ENCODE measurements at places on chromosomes 5 and 9.

DNA sequence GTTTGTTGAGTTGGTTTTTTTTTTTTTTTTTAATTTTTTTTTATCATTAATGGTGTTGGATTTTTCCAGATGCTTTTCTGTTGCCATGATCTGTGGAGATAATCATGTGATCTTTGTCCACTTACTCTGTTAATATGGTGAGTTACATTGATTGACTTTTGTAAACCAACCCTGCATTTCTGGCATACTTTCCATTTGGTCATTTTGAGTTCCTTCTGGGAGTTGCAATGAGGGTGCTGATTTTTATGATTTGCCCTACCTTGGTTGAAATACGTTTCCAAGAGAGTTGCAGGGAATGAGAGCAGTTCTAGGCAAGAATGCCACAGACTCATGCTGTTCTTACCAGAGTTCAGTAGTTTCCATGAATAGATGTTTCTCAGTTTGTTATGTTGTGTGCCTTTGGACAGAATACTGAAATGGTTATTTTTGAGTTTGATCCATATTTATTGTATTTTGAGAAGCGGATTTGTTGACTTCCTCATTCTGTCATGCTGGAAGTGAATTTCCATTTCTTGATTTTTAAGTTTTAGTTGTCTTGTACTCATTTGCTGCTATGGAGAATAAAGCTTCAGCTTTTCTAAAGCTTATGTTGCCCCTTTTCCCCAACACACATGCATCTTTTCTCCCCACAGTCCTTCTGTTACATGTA lies 69.0 kb downstream of the SCAMP1 start:
- no peak for DNase-seq

- no peak for DNase-seq
Measured at GRCh38 chr5:106853266-106853665, 817.5 kb downstream of the EFNA5 start.

GRCh38 chr9:37433867-37434371 lies 11.4 kb downstream of the GRHPR start:
- no peak for DNase-seq

DNA sequence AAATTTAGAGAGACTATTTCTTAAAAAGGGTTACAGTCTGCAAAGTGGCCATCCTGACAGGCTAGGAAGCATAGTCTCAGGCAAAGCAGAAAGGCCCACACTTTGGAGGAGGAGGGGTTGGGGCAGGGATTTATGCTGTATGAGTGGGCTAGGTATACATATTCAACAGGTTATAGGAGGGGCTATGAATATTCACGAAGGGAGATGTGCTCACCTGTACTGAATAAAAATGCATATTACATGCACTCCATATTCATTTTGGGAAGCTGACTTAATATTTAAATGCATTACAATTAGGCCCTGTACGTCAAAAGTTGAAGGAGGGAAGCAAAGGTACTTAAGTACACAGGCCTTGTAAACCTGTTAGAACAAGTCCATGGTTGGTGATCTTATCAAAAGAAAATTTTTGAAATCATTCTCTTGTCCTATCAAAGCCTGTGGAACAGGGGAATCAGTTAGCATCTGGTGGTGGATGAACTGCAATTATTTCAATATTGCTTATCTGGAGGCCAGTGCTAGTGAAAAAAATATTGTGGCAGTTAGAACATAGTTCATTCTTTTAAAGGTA lies 1.6 kb downstream of the CENPP start:
- no peak for DNase-seq

DNA sequence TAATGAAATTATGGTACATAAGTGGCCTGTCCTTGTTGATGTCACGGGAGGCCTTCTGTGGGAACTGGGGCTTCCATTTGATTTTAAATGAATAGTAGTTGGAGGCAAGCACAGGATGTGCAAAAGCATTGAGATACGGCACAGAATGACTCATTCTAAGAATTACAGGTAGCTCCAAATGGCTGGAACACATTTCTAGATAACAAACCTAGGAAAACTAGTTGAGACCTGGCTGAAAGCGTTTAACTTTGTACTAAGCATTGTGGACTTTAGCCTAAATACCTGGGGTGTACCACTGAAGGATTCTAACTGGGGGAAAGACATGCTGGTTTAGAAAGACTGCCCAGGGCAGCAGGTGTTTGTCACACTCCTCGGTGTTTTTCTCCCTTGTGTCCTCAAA lies 9.4 kb downstream of the SKP2 start:
- no peak for DNase-seq

Data from stimulated activated CD4-positive, alpha-beta T cell treated with anti-CD3 and anti-CD28 coated beads, Interleukin-2, amount 100 ng/mL, for 24 hours (primary cell).